ENCODE measurements at places on chromosomes 13 and 19.

- DNase-seq: peak; percentile 52
Observed at GRCh38 chr13:27481766-27482165, 31.4 kb upstream of the MTIF3 start.

DNA sequence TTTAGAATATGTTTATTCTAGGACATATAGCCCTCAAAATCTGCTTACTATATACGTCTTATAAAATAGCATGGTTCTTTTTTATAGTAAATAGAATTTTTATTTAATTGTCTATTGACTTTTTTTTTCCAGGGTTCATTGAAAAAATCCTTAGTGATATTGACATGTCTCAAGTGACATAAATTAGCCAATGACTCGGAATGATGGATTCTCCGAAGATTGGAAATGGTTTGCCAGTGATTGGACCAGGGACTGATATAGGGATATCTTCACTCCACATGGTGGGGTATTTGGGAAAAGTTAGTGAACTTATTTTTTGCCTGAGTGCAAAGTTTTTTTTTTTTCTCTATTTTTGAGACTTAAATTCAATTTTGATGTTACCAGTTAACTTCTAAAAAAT lies 3.2 kb downstream of the USPL1 start:
- DNase-seq: no peak

GRCh38 chr19:38655148-38655824 lies 7.8 kb downstream of the ACTN4 start:
- DNase-seq: peak; percentile 51

DNA sequence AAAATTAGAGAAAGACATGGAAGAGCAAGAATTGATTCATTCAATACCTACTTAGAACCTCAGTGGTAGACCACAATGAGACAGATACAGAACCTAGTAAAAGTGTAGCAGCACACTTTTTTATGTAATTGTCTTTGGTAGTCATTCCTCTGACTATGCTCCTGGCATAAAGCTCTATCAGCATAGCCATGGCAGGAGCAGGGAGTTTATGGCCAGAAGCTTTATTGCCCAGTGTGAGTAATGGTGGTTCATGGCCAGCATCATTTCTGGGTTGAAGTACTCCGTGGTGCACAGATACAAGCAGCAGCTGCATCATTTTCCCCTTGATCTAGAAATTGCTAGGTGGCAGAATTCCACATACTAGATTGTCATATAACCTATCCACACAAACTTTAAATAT lies 352.6 kb downstream of the TBC1D4 start:
- no peak for DNase-seq

DNA sequence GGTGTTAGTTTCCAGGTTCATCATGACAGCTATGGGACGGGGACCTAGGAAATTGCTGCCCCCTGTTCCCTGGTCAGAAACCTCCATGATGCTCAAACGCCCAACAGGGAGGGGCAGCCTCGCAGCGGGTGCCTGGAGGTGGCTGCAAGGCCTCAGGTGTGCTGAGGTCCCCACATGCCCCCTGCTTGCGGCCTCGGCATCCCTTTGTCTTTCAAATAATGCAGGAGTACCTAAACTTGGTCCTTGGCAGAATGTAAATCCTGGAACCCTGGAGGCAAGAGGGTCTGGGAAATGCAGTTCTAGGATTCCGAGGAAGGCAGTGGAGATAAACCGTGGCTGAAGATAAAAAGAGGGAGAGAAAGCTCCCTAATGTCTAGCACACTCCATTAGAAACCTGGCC lies 52.4 kb downstream of the SKA3 start:
- DNase-seq: no peak

DNA sequence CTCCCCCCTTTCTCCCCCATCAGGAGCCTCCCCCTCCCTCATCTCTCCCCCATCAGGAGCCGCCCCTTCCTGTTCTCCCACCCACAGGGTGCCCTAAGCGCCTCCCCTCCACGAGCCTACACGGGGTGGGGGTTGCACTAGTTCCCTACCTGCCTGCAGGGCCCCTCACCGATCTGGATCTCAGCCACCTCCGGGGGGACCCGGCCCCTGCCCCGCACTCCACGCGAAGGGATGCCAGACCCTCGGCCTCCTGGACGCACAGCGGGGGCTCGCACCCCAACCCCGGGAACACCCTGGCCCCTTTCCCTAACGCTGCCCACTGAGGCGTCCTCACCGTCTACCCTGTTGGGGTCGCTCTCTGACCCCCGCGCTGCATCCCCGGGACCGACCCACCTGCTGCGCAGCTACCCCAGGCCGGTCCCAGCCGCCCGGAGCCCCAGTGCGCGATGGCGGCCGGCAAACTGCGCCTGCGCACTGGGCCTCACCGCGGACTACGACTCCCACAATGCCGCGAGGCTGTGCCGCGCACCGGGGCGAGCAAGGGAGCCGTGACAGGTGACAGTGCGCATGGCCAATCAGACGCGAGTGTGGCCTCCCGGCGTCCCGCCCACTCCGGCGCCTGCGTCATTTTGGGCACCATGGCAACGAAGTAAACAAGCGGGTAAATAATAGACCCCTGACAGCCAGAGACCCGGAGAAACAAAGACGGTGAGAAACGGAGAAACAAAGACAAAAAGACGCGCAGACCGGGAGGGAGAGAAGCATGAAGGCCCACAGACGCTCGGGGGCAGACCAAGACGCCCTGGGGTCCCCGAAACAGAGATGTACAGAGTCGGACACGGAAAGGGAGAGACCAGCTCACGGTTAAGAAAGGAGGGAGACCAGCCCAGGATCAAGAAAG lies at the start of gene ZSCAN18:
ZSCAN18 (minus strand) TSS at position 451 of the 901 bp plus-strand sequence. CDS start 7,964 bp downstream, outside the sequence.
- peak; percentile 98 for DNase-seq

GRCh38 chr19:45160870-45161737 lies at the start of gene NKPD1:
NKPD1 (minus strand) TSS chr19:45160982; CDS start chr19:45160150, 832 bp downstream.
- peak; percentile 53 for DNase-seq

DNA sequence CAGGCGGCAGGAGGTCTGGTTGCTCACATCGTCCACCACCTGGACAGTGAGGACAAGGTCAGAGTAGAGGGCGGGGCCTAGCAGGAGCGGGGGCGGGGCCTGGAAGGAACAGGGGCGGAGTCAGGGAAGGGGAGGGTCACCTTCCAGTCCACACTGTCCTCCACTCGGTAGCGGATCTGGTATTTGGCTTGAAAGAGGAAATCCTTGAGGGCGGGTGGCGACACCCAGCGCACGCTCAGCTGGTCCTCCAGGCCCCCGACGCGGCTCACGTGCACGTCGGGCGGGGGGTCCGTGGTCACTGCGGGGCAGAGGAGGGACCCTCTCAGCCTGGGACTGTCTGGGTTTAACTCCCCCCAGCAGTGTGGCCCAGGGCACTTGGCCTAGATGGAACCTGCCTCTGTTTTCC lies 8.2 kb downstream of the REX1BD start:
- peak; percentile 40 for DNase-seq

GRCh38 chr19:53285087-53285486 lies 17.6 kb upstream of the VN1R4 start:
- no peak for DNase-seq

DNA sequence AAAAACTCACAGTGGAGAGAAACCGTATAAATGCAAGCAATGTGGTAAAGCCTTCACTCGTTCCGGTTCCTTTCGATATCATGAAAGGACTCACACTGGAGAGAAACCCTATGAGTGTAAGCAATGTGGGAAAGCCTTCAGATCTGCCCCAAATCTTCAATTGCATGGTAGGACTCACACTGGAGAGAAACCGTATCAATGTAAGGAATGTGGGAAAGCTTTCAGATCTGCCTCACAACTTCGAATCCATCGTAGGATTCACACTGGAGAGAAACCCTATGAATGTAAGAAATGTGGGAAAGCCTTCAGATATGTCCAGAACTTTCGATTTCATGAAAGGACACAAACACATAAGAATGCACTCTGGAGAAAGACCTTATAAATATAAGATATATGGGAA lies 19.4 kb upstream of the ZNF69 start:
- DNase-seq: no peak

GRCh38 chr13:24511019-24511815 lies 1.4 kb downstream of the PARP4 start:
- no peak for DNase-seq

DNA sequence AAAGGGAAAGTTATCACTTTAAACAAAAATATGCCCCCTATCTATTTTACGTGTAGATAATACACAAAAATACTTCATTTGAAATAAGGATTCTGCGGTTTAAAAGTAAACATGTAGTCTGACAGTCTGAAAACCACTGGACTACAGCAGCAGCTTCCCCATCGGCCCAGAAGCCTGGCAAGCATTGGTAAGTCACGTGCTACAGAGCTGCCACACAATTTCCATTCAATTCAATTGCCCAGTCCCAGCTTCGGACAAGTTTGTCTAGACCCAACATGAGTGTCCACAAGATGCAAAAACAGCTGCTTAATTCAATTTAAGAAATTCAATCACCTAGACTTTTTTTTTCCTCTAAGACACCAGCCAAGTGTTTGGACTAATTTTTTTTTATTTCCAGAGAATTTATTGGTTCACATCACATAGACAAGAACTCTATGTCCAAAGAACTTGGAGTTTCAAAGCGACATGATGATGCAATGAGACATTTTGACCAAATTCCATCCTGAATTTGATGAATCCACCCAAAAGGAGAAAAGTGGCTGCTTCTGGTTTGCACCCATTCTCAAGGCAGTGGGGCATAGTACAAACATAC lies 458.9 kb downstream of the COG6 start:
- no peak for DNase-seq

DNA sequence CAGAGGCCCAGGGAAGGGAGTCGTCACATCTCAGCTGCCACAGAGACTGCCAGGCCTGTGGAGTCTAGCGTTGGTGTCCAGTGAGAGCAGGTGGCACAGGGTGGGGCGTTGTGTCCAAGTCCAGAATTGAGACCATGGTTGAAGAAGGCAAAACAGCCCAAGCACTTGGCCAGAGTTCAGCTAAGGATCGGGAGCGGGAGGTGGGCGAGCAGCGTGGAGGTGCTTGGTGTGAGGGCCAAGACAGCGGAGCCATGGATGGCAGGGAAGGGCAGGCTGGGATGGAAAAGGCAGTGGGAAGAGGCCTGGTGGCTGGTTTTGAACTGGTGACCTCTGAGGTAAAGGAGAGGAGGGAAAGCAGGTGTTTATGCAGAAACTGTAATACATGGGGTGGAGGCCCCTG lies 8.0 kb downstream of the IGFLR1 start:
- DNase-seq: no peak

DNA sequence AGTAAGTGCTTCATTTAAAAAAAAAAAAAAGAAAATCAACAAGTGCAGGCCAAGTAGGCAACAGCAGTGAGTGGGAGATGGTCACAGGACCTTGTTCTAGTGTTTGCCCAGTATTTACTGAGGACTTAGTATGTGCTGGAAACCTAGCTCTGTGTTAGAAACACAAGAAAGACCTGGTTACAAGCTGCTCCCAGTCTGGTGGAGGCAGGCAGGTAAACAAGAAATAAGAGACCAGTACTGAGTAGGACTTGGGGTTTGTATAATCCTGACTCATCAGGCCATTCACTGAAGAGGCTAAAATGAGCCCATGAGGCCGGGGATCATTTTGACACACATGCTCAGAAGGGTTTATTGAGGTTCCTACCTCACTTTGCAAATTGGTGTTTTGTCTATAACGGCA lies 21.5 kb upstream of the SERPINE3 start:
- DNase-seq: no peak

- no peak for DNase-seq
Observed at GRCh38 chr13:100115693-100116254, 26.9 kb downstream of the PCCA start.

DNA sequence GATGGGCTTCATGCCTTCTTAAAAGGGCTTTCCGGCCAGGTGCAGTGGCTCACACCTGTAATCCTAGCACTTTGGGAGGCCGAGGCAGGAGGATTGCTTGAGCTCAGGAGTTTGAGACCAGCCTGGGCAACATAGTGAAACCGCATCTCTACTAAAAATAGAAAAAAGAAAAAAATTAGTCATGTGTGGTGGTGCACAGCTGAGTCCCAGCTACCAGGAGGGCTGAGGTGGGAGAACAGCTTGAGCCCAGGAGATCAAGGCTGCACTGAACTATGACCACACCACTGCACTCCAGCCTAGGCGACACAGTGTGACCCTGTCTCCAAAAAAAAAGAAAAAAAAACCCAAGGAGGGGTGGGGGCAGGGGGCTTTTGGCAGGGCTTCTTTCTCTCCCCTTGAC lies 7.2 kb downstream of the CARS2 start:
- no peak for DNase-seq

- no peak for DNase-seq
Observed at GRCh38 chr19:12766051-12766521, 9.3 kb downstream of the HOOK2 start.

DNA sequence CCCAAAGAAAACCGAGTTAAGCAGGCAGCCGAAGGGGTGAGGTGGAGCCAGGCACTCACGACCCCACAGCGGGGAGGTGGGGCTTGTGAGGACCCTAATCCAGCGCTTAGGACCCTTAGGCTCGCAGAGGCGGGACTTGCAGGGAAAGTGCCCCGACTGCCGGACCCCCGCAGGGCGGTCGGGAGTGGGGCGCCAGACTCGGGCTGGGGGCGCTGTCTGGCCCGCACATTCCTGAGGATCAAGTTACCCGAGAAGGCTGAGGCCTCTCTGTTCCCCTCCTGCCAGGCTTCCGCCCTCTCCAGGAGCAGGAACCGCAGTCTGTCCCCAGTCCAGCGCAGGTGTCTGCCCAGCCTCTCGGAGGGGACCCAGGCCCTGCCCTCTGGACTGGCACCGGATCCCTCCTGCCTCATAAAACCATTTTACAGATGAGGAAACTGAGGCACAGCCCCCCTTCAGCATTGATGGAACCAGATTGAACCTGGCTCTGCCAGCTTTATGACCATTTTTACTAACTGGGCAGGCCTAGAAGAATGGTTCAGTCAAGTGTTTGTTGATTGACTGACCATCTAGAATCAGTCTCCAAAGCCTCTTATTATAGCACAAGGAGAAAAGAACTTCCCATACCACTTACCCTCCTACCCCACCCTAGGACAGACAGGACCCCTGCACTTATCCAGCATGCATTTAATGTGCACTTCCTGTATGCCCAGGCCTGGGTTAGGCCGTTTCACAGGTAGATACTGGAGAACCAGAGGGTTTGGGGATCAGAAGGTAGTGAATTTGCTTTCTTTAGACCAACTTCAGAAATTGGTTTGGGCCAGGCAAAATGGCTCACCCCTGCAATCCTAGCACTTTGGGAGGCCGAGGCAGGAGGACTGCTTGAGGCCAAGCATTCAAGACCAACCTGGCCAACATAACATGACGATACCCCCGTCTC lies 6.7 kb upstream of the JUND start:
- no peak for DNase-seq

DNA sequence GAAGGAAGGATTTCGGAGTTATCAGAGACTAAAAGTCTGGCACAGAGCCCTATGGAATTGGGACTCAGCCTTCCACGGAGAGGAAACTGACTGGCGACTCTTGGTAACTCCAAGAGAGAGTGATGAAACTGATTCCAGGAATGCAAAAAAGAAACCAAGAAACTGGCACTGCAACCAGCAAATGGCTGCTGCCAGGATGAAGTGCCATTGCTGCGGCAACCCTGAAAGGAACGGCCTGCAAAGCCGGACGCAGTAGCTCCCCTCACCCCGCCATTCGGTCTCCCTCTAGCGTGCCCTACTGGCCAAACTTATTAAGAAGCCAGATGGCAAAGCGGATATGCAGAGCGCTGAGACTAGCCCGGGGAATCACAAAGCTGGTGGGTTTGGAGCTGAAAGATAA lies 236.0 kb downstream of the PCDH9 start:
- no peak for DNase-seq

GRCh38 chr19:18264137-18264854 lies 10.0 kb downstream of the IQCN start:
- no peak for DNase-seq
